WTC11 (cell line): ENCODE measurements at places on chromosomes 11 and 22.
A peak's percentile ranks its signal among the peaks of the same experiment; 100 is the strongest.

- DNase-seq = no peak
These were observed 581.3 kb downstream of the SOX6 start for GRCh38 chr11:15775015-15775541.

DNA sequence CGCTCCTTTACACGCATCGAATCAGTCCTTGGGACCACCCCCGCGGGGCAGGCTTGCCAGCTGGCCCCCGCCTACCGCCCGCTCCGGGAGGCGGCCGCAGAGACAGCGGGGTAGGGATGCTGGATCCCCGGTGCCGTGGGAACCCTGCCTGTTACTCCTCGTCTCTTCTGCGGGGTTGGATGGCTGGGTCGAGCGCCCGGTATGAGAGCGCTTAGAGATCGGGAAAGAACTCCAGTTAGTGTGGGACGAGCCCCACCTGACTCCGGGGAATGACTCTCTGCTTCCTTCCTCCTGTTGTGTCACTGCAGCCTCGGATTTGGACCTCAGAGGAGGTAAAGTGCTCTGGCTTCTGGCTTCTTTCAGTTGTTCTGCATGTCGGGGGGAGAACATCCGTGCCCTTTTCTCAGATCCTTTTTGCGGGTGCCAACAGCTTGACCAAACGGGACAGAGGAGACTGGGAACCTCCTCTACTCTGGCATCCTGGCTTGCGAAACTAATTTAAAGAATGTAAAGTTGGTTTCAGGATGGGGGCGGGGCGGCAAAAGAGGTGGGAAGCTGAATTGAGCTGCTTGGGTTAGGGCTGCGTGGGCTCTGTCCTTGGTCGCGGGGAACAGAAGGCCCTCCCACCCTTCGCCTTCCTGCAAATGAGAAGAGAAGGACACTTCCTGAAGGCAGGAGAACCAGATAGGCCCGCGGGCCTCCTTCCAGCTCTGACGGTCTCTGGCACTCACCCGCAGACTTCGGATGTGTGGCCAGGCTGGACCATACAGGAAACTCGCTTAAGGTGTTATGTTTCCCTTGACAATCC, 938 bp downstream of the LAYN start:
- DNase-seq = peak; percentile 59

GRCh38 chr11:44090539-44090938, 4.9 kb upstream of the EXT2 start:
- DNase-seq = no peak

DNA sequence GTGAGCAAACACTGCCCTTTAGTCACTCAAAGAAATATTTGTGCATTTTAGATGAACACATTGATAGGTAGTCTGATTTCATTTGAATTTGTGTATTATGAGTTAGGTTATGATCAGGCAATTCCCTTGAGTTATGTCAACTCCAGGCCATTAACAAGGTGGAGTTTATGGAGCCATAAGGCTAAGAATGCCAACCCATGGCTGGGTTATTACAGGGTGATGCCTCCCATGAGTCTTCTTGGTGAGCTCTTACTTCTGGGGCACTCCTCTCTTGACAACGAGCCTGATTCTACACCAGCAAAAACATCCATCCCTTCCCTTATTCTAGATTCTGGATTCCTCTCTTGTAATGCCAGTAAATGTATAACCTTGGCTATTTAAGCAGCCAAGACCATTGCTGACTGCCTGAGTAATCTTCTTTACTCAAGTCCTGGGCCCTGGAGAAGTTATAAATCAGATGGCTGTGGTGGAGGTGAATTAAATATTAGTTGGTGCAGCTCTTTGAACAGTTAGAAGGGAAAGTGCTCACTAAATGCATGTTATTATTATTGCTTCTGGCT, 645.7 kb upstream of the TENM4 start:
- DNase-seq = no peak

GRCh38 chr22:46563381-46564083, 26.1 kb upstream of the CELSR1 start:
- peak; percentile 82 for DNase-seq

- DNase-seq = no peak
These were observed 179.2 kb upstream of the ZC3H12C start for GRCh38 chr11:109914038-109914437.

DNA sequence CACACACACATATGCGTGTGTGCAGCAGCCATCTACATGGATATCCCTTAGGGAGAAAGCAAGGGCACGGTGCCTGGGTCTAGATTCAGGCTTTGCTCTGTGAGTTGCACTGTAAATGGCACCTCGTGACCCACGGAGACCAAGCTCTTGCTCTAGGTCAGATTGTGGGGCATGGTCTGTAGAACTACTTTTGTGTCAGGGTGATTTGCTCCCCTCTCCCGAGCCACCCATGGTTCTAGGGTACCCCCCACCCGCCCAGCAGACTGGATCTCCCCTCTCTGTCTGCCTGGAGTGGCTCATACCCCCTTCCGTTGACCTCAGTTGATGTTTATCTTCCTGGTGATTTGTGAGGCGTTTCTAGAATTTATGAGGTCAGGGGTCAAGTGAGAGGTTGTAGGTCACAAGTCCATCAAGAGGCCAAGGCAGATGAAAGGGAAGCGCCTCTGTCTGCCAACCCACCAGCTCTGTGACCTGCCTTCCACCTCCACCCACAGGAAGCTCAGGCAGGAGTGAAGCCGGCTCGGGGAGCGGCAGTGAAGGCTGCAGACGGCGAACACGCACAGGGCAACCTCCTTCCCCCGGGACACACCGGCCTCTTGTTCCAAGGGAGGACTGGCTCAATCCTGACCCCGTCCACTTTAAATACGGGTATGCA, 76.2 kb upstream of the TTLL12 start:
- no peak for DNase-seq

DNA sequence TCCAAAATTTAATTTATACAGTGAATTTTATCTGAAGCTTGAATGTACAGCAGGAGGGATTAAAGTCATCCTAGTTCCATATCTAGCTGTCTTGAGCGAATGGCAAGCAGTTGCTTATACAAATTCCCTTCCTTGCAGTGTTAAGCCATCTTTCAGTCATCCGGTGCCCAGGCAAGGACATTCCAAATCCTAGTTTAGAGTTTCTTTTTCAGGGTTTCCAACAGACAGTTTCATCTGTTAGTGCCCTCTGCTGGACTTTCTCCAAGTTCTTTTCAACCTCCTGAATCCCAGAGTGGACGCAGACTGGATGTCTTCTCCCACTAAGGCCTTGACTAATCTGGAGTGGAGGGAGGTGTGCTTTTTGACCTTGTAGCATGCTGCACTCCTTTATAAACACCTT, 45.4 kb downstream of the GRAMD1B start:
- no peak for DNase-seq

- DNase-seq = no peak
These were observed 117.7 kb downstream of the GALNT18 start for GRCh38 chr11:11504071-11504470.

GRCh38 chr22:40597526-40598430, 38.7 kb downstream of the MRTFA start:
- DNase-seq = no peak

DNA sequence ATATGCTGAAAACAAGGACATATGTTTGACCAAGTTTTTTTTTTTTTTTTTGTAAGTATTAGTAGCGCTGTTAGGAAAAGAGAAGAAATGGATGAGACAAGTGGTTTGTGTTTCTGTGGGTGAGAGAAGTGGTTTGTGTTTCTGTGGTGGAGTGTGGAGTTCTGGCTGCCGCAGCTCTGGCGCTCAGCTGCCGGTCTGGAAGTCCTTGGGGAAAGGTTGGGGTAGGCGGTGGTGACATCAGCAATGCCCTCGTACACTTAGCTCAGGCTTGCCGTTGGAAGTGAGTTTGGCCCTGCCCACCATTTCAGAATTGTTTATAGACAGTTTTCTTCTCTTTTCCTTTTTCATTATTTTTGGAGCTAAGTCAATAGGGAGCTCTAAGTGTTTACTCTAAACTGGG, 116.6 kb downstream of the TBC1D22A start:
- no peak for DNase-seq

- DNase-seq = no peak
These were observed 1112.0 kb upstream of the RAG2 start for GRCh38 chr11:37710031-37710430.

- DNase-seq = no peak
These were observed 138.1 kb upstream of the ANO3 start for GRCh38 chr11:26193694-26194365.

GRCh38 chr11:126878913-126879482, 121.6 kb downstream of the KIRREL3 start:
- DNase-seq = no peak

DNA sequence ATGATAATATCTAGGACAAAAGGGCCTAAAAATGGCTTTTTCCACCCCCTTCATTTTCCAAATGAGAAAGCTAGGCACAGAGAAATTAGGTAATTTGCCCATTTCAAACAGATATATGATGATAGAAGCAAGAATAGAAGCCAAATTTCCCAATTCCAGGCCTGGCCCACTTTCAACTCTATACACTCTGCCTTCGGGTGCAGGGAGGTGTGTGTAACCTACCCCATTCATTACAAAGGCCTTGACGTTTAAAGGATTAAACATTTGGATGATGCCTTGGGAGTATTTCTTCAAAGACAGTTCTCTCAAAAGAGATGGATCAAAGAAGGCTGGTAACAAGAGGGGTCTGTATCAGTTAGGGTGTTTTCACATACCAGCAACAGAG, 134.1 kb downstream of the CCDC34 start:
- no peak for DNase-seq

DNA sequence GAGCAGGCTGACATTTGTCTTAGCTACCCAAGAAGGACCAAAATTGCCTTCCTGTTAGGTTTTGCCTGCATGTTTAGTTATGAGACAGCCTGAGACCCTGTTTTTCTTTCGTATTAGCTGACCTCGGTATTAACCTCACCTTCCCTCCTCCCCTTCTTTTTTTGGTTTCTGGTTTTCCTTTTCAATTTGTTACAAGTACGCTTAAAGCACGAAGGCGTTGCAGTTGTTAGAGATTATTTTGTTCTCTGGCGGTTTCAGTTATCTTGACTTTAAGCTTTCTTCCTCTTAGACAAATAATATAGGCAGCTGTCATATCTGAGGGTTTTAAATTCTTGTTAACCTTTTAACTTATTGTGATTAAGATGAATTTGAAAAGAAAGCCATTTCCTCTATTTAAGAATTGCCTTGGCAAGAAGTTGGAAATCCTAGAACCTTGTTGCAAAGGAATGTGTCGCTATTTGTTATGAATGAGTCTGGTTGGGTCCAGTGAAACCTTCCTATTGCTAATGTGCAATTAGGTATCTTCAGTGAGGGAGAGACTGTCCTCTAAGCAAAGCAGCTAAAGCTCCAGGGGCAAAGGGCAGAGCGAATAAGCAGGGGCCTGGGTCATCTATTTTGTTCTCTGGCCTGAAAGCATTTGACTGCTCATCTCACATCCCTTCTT, 45.7 kb downstream of the PACS1 start:
- DNase-seq = no peak

DNA sequence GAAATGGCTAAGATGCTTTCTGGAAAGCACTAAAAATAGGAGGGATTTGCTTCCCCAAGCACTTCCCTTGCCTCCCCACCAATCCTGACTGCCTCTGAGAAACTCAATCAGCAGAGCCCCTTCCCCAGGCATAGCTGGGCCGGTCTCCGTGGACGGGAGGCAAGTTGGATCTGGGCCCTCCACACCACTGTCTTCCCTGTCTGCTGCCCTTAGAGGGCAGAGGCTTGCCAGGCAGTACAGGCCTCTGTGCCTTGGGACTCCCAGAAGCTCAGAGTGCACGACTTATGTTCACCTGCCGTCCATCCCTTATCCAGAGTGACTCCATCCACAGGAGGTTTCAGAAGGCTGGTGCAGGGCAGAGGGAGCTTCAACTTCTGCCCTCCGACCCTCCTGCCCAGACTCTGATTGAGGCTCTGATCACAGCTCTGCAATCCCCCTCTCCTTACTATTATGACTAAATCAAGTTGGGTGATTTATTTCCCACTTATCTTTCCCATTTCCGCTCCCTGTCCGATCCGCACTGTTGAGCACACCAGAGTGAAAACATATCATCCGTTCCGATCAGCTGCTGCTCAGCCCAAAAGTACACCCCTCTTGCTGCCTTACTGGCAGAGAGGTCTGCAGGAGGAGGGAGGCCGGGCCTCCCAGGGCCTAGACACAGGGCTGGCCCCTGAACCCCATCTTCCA, 71.8 kb downstream of the DSCAML1 start:
- DNase-seq = no peak

DNA sequence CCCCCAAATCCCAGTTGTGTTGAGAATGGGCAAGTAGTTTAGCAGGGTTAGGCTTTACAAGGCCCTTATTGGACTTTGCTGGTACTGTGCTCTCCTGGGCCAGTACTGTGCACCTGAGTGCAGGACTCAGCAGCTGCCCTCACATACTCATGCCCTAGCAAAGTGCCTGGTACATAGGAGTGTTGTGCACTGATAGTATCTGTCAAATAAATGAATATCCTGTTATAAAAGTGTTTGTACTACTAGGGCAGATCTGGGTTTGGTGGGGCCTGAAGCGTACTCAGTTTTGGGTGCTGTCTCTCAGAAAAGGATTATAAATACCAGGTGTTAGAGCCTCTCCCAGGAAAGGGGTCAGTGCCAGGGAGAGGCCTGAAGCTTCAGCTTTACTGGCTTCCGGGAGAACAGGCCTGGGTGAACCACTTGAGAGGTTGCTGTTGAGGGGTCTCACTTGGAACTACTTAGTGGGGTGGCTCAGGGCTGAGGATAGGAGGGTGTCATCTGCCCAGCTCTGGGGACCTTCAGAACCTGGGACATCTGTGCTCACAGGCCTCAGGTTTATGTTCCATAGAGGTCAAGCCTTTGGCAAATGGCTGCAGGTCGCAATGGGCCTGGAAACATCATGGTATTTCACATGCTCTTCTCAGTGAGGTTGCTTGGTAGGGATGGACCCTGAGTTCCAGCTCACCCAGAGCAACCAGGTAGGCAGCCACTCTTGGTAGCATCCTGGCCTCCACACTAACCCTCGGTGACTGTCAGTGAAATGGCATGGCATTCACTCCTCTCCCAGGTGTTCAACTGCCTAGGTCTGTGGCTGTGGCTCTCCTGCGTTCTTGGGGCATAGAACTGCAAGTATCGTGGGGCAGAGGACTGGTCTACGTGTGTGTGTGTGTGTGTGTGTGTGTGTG, 106.1 kb downstream of the ZBTB16 start:
- DNase-seq = no peak

DNA sequence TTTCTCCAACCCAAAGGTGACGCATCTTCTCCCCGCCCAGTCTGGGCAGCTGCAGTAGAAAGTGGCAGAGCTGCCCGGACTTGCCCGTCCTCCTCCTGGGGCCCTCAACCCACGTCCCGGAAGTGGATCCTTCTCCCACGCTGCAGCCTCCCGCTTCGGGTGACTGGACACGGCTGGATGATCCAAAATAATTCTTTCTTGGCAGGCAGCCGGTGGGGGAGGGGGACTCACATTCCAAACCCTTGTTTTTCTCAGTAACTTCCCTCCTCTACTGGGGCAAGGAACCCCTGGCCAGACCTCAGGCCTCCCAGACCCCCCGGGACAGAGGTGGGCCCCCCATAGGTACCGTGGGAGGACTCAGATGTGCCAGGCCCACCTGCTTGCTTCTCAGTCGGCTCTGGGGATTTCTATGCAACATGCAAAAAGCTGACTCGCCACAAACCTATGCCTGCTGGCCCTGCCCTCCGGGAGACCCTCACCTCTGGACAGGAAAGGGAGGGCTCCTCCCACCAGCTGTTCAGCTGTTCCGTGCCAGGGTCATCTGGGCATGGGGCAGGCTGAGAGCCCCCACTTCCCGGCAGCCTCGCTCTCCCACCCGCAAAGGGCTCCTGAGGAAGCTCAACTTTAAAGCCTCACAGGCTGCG, 1.4 kb downstream of the PLXNB2 start:
- DNase-seq = no peak

GRCh38 chr11:115241899-115242298, 262.3 kb downstream of the CADM1 start:
- no peak for DNase-seq

GRCh38 chr11:128116885-128117284, 470.5 kb downstream of the ETS1 start:
- no peak for DNase-seq
